Myocyte (in vitro differentiated cells): ENCODE measurements at places on chromosomes 16 and 17. TPM values are rescaled to one million over a fixed set of nuclear protein-coding genes. Genes with fewer than 3 reads are reported as not detected.

SOX15 gene
- total RNA-seq: 4.0 and 10.9 TPM in 2 replicates

MYADML2 gene
- 0.16 and 1.3 TPM in 2 replicates for total RNA-seq

SLC6A2 gene
- not detected in 2 replicates for total RNA-seq

WNK4 gene
- 0.16 TPM in 1 of 2 replicates, not detected in the other for total RNA-seq

CDH15 gene
- 251 and 418 TPM in 2 replicates for total RNA-seq

OMG gene
- 0.27 and 4.2 TPM in 2 replicates for total RNA-seq

DNA sequence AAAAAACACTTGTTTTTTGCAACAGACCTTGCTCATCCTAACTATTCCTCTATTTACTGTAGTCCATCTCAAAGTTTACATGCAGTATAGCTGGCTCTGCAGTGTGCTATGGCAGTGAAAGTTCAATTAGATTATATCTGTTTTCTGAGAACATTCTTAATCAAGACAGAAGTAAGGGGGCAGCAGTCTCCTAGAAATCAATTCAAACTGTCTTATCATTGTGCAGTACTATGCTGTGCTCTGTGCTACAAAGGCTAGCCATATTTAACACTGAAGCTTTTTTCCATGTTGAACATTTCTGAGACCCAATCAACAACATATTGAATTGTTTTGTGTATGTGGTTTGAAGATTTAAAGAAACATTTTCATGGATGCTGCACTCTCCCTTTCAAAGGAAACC is 11.4 kb downstream of the NETO2 start:
- DNase-seq: no peak

GRCh38 chr17:13835151-13835550 is 233.4 kb upstream of the HS3ST3A1 start:
- peak; percentile 84 for DNase-seq

DNA sequence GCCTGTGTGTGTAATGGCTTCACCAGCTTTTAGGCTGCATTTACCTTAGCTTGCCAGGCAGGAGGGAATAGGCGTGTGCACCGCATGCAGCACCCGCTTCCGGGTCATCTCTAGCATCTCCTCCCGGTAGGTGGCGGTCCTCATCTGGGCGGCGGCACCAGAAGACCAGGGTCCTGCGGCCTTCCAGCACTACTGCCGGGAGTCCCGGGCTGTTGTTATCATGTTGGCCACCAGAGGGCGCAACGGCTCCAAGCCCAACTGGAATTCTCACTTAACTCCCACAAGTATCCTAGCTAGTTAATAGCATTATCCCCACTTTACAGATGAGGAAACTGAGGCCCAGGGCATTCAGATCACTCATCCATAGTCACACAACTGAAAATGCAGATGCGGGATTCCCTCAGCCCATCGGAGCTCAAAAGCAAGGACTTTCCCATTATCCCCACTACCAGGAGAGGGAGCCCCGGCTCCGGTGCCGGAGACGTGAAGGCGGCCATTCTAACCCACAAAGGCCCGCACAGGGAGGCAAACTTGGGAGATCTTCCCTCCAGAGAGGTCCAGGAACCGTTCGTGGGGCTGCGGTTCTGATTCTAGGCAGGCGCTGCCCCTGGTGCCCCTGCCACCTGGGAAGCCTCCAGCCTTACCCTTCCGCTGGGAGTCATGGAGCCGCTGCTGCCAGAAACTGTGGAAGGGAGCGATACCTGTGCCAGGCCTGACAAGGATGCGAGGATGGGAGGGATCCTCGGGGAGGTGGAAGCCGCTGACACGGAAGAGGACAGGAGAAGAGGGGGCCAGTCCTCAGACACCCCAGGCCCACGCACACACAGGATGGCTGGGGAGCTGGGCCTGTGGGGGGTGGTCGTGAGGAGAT is 23.9 kb downstream of the LGALS9 start:
- peak; percentile 58 for DNase-seq

DNA sequence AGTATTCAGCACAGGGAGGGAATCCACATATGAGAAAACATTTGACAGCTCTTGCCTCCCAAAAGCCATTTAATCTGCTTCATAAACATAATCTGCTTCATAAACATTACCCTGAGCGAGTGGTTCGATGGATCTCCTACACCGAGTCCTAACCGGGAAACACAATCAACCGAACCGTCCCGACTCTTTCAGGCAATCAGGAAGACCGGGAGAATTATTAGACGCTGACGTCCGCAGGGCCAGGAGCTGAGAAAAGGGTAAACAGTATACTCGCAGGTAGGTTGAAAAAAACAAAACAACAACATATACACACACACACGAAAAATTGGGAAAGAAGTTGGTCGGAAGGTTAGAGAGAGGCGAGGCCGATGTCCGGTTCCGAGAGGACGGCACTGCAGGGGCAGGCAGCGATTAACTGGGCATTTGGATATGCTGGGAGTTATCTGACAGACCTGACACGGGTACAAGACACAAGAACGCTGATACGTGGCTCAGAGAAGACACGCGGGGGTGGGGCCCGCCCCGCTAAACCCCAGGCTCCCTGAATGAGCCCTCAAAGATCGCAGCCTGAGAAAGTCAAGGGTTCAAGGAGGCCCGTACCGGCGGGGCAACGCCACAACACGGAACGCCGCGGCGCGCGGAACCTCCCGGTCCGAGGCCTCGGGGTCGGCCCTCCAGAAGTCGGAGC is 585 bp downstream of the AP1G1 start:
- DNase-seq: peak; percentile 8

GRCh38 chr16:85505794-85506634 is 107.1 kb upstream of the GSE1 start:
- no peak for DNase-seq

DNA sequence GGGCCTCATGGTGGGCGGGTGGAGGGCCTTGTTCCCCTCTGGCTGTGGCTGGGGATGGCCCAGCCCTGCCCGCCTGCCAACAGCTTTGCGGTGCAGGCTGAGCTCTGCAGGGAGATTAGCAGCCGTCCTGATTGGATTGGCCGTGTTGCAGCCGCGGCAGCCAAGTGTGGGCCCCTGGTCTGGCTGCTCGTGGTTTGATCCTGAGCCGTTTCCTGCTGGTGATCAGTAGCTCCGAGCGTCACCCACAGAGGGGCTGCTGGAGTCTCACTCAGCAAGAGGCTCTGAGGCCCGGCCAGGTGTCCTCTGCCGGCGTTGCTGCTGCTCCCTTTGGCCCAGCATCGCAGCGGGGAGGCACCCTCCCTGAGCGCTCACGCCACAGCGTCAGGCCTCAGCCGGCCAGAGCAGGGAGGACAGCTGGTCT is 32.5 kb downstream of the BAIAP2 start:
- peak; percentile 44 for DNase-seq

DNA sequence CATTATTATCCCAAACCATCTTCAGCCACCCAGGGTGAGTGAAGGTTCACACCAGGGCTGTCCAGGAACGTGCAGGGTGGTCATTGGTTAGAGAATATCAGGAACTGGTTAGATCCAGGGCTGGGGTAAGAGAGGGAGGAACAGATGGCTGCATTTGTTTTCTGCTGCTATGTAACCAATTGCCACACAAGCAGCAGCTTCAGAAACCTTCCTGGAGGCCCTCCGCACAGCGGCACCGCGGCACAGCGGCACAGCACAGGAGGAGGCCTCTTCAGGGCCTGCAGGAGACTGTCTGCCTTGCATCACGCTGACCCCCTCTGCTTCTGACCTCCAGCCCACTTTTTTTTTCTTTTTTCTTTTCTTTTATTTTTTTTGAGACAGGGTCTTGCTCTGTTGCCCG is 86.1 kb downstream of the KCNJ12 start:
- DNase-seq: no peak

DNA sequence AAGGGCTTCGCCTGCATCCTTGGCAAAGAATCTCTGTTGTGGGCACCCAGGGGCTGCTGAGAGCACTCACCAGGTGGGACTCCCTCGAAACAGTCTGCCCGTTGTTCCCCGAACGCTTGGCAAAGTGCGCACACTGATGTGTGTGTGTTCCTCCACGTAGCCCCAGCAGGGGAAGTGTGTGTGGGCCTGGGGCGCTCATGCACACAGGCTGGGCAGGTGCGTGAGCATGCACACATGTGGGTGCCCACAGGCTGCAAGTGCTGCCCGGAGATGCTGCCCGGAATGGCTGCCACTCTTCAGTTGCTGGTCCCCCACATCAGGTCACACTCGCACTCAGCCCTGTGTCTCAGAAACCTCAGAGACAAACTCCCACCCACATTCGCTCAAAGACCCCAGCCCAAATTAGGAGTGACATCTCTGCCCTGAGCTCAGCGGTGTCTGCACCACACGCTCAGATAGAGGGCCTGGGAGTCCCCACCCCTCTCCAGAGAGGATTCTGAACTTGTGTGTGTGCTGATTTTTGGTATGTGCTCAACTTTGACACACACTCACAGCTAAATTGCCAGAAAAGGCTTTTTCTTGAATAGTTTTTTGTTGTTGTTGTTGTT is 119.4 kb downstream of the MGAT5B start:
- no peak for DNase-seq

- no peak for DNase-seq
Observed at GRCh38 chr17:60381958-60382357, 10.0 kb downstream of the USP32 start.

DNA sequence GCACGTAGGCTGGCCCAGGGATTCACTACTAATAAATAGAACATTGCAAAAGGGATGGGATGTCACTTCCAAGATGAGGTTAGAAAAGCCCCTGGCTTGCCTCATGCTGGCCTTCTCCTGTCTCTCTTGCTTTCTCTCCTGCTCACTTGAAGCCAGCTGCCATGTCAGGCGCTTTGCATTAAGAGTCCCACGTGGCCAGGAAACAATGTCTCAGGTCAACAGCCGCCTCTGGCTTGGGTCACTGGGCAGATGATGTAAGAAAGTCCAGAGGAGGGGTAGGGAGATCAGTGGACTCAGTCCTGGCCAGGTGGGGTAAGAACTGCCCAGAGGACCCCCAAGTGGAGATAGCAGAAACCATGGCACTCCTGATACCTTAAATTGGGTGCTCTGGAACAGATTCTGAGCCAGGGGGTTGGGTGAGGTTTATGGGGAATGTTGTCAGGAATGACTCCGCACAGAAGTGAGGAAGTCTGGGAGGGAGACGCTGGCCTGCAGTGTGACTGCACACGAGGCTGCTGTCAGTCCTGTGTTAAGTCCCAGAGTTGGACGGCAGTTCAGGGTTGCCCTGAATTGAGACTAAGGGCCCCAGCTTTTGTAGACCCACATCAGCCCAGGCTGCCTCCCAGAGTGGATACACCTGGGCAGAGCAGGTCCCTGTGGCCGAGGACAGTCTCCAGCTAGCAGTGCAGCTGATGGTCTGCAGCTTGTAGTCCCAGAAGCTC is 17.7 kb downstream of the C16orf82 start:
- DNase-seq: no peak

- DNase-seq: no peak
Observed at GRCh38 chr17:73663614-73664013, 19.4 kb upstream of the SDK2 start.

- no peak for DNase-seq
Observed at GRCh38 chr16:84137287-84137686, 7.7 kb downstream of the HSDL1 start.

GRCh38 chr17:4314618-4315017 is 50.8 kb upstream of the ANKFY1 start:
- DNase-seq: no peak

- peak; percentile 69 for DNase-seq
Observed at GRCh38 chr17:40284085-40284713, 3.5 kb upstream of the CDC6 start.

DNA sequence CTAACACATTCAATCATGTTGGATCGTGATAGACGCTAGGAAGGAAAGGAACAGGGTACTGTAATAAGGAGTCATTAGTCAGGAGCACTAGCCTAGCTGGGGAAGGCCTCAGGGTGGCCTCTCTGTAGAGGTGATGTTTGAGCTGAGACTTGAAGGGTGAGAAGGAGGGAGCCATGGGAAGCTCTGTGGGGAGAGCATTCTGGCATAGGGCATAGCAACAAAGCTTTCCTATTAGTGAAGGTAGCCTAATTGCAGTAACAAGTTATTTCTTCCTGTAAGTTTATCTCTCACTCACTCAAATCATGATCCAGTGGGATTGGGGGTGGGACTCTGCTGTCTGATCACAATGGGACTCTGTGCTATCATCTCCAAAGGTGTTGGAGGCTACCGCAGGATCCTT is 16.1 kb downstream of the PLCG2 start:
- no peak for DNase-seq

- no peak for DNase-seq
Observed at GRCh38 chr16:89629827-89630610, 16.6 kb downstream of the DPEP1 start.

- no peak for DNase-seq
Observed at GRCh38 chr16:57616241-57616640, 12.2 kb upstream of the ADGRG1 start.

DNA sequence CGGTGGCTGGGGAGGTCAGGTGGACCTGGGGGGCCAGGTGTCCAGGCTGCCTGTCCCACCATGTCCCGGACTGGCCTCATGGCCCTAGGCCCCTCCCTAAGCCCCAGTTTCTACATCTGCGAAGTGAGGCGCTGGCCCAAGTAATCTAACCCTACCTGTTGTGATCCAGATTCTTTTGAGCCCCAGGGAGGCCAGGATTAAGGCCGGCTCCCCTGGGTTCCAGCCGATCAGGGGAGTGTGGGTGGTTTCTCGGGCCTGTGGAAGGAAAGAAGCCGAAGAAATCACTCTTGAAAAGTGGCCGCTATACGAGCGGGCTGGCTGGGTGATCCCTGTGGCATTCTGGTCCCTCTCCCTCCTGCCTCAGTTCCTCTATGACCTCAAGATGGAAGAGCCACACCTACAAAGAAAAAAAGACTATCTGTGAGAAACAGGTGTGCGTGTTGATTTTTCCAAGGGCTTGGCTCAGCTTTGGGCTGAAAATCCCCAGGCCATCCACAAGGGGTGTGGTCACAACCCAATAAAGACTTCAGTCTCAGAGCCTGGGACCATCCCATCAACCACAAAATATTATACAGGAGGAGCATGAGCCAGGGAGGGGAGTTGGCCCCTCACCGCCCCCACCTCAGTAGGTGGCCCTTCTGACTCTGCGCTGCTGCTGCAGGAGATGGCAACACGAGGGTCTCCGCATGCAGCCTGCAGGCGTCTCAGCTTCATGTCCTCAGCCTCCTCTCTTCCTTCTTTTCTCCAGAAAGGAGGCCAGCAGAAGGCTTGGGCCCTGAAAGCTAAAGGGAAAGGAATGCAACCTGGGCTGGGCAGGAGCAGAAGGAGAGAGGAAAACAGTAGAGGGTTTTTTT is 20.3 kb downstream of the GPR142 start:
- DNase-seq: no peak

- DNase-seq: peak; percentile 25
Observed at GRCh38 chr17:82734987-82735866, at the start of gene FN3K. Gene FN3K, plus strand, starts transcription at chr17:82735615. Its CDS starts 22 bp downstream, at chr17:82735637.

- no peak for DNase-seq
Observed at GRCh38 chr17:15340966-15341365, 431 bp downstream of the TEKT3 start.
